ENCODE measurements at places on chromosomes 4 and X.

GRCh38 chr4:126954537-126955291, 678.0 kb upstream of the INTU start:
- no peak for DNase-seq

DNA sequence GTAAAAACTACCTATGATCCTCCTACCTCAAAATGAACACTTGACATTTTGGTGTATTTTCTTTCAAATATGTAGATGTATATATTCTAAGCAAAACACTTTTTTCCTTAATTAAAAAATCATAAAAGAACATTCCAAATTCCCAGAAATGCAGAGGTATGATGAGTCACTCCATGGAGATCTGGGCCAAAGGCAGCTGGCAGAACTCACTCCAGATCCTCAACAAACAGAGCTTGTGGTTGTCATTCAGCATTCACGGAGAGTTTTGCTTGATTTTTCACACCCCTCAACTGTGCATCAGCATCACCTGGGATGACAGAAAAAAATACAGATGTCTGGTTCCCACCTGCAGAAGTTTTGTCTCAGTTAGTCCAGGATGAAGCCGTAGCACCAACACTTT, 144.6 kb downstream of the KIT start:
- DNase-seq: no peak

GRCh38 chrX:13087322-13088155, 43.1 kb upstream of the FAM9C start:
- no peak for DNase-seq

DNA sequence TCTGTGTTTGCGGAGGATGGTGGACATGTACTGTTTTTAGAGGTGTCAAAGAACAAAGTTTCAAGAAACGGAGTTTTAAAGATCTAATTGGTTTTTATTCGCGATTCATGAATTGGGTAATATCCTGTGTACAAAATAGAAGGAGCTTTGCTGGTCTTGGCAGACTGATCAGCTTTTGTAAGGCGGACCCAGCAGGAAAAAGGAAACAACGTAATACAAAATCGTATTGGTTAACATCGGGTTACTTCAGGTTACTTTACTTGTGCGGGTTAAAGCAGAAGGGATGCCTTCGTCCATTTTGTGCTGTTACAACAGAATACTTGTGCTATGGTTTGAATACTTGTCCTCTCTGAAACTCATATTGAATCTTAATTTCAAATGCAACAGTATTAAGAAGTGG, 11.4 kb upstream of the NYX start:
- DNase-seq: no peak

- DNase-seq: no peak
Measured at GRCh38 chr4:174307694-174308093, 24.0 kb downstream of the CEP44 start.

DNA sequence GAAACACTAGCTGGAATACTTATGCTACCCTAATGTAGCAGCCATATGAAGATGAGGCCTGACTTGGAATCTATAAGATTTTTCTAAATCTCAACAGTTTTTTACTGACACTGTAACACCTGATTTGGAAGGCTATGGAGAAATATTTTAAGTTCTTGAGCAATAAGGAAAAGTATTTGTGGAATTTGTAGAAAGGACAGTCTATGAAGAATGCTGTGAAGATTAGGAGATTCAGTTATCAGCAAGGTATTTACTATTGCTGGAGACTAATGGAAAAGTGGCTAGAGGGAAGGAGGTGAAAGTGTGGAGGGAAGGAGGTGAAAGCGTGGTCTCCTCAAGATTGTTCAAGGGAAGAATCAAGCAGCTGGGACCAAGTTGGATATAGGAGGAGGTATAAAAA, 190.0 kb upstream of the EMCN start:
- DNase-seq: no peak

Data from DMS 273 treated with DMSO at 0.1 percent for 48 hours (cell line).